ENCODE measurements at places on chromosomes 1 and 21.

GRCh38 chr1:230270559-230271281 is 155.4 kb downstream of the PGBD5 start:
- peaks cover 12% of the 10 kb centered on the region for H3K4me1 ChIP-seq
- H3K27ac ChIP-seq = no peak overlapping the region
- H3K27me3 ChIP-seq = no peaks in the 10 kb centered on the region
- DNase-seq = no peak

DNA sequence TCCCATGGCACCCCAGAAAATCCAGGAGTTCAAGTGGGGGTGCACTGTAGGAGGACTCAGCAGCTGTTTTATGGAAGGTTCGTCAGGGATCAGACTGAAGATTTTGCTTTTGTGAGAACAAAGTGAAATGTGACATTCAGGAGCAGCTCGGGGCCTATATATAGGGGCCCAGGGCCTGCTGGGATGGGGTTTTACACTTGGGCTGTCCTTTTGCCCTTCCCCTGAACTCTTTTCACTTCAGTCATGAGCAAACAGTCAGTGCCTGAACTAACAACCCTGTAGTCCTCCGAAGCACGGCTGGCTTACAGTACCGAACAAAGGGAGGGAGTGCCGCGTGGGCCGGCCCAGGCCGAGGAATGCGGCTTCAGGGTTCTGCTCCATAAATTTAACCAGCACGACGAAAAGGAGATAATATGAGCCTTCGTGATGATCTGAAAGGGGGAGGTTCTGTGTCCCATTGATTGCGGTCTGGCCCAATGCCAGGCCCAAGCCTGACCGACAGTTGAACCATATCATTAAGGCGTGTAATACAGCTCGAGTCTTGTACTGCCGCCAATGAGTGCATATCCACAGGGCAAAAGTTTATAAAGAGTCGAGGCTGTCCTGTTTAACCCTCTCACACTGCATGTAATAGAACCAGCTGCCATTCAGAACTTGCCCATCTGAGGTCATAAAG is 139.9 kb downstream of the DHRS3 start:
- H3K27ac ChIP-seq = peak overlapping the region; percentile 91
- no peak overlapping the region for H3K4me3 ChIP-seq
- no peaks in the 10 kb centered on the region for H3K36me3 ChIP-seq
- H3K4me1 ChIP-seq = peaks cover 58% of the 10 kb centered on the region

GRCh38 chr1:210099921-210100320 is 132.7 kb upstream of the SERTAD4 start:
- H3K27me3 ChIP-seq = no peaks in the 10 kb centered on the region
- no peaks in the 10 kb centered on the region for H3K36me3 ChIP-seq
- H3K4me3 ChIP-seq = no peak overlapping the region
- H3K4me1 ChIP-seq = no peaks in the 10 kb centered on the region

DNA sequence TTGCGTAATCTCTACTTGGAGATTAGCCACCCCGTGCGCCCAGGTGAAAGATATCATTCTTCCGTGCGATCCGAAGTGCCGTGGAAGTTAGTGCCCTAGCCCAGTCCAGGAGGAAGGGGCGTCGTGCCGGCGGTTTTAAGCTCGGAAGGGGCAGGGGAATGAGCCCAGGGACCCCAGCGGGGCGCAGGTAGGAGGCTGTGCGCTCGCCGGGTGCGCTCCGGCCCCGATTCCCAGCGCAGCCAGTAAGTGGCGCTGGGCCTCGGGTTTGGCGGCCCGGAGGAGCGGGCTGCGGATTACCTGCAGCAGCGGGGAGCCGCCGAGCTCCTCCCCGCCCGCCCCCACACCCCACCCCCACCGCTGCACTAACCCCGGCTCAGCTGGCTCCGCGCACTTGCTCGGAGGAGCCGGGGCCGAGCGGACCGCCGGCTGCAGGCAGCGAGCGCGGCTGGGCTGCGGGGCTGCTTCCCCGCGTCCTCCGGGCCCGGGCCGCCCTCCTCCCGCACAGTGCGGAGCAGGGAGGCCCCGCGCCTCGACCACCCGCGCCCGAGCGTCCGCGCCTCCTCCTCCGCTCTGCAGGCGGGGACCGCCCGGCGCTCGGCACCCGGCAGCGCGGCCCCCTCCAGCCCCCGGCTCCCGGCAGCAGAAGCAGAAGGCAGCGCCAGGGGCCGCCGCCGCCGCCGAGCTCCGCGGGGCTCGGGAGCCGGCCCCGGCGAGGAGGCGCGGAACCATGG is at the start of gene RYR2:
Gene RYR2, plus strand, starts transcription at position 390 of the 731 bp plus-strand sequence. Its CDS starts 338 bp downstream, at position 728.
- H3K4me3 ChIP-seq = peak within 1 kb of the TSS; percentile 13
- H3K36me3 ChIP-seq = no peaks in the 10 kb centered on the region

DNA sequence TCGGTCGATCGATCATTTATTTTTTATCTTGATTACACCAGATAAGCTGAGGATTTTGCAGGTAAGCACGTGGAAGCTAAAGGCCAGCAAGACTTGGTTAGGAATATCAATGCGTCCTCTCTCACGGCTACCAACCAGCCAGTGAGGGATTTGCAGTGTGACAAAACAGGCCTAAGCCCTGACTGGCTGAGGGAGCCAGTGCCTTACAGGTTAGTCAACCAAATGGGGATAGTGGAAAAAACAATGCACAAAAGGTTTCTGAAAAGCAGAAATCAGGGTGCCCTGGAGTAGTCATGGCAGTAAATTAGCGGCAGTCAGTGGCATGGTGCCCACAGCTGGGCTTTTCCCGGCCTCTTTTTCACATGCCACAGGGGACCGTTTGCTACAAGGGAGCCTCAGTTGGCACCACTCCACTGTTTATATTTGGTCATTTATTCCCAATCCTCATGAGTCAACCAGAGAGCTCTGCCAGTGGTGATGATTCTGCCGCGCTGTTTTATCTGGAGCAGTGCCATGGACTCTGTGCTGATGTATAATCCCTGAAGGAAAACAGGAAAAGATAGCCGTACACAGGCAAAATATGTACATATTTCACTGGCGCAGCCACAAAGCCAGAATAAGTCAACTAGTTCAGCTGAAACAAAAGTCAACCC is 167.6 kb downstream of the RHOU start:
- no peaks in the 10 kb centered on the region for H3K36me3 ChIP-seq
- H3K27ac ChIP-seq = peak overlapping the region; percentile 35
- no peaks in the 10 kb centered on the region for H3K27me3 ChIP-seq
- no peaks in the 10 kb centered on the region for H3K4me1 ChIP-seq
- no peak overlapping the region for H3K4me3 ChIP-seq

DNA sequence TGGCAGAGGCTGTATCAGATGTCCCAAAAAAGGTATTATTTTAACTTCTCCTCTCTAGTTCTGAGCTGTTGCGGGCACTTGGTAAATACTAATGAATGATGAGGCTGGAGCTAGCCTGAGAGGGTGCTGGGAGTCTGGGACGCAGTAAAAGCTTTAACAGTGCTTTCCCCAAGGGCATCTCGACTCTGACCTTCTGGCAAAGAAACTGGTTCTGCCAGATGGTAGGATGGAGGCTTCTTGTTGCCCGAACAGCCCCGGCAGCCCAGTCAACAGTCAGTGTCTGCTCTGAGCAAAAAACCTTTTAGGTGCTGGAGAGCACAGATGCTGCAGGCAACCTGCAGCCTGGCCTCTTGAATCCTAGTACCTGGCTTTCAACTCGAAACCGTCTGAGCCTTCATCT is 2.5 kb upstream of the PNRC2 start:
- no peaks in the 10 kb centered on the region for H3K36me3 ChIP-seq
- H3K27ac ChIP-seq = no peak overlapping the region

GRCh38 chr21:22754746-22755145 is 1756.5 kb downstream of the NCAM2 start:
- no peak overlapping the region for H3K27ac ChIP-seq
- no peaks in the 10 kb centered on the region for H3K4me1 ChIP-seq
- H3K4me3 ChIP-seq = no peak overlapping the region
- H3K27me3 ChIP-seq = no peaks in the 10 kb centered on the region

- H3K36me3 ChIP-seq = no peaks in the 10 kb centered on the region
- DNase-seq = no peak
- H3K27ac ChIP-seq = no peak overlapping the region
- H3K27me3 ChIP-seq = no peaks in the 10 kb centered on the region
- H3K4me3 ChIP-seq = no peak overlapping the region
These were observed 59.6 kb downstream of the KCNAB2 start for GRCh38 chr1:6105218-6105679.

- H3K4me3 ChIP-seq = no peak overlapping the region
- no peaks in the 10 kb centered on the region for H3K36me3 ChIP-seq
- H3K4me1 ChIP-seq = no peaks in the 10 kb centered on the region
- no peak for DNase-seq
- H3K27me3 ChIP-seq = no peaks in the 10 kb centered on the region
These were observed 39.5 kb upstream of the NEK7 start for GRCh38 chr1:198117267-198117666.

DNA sequence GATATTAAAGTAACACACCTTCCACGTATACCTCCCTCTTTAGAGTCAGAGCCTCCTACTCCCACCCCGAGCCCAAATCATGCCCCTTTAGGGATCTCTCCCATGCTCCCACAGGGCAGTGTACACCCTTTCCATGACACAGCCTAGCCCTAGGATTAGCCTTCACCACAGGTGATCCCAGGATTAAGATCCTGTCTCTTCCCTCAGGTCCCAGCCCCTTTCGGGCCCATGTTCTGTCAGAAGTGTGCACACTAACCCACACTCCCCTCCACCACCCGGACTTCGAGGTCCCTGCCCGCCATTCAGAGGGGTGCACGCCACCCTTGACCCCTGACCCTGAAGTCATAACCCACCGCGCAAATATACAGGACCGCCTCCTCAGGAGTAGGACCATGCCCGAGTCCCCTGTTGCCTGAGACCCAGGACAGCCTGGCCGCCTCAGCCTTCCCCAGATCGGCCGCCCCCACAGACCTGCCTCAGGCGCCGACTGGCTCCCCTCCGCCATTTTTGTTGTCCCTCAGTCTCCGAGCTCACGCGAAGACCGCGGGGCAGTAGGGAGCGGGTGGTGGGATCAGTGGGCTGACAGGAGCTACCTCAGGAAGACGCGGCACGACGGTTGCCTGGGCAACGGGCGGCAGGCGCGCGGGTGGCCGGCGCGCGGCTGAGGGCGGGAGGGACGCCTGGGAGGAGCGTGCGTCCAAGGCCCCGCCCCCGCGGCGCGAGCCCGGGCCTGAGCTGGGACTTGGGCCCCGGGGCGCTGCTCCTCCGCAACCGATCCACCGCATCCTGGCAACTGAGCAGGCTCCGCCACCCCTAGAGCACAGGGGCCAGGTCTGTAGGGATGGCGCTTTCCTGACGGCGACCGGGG is at the start of gene AGBL4:
Gene AGBL4, minus strand, starts transcription at position 663 of the 868 bp plus-strand sequence.
- peak within 1 kb of the TSS; percentile 49 for H3K4me3 ChIP-seq
- no peak within 1 kb of the TSS for H3K27ac ChIP-seq
- H3K4me1 ChIP-seq = no peaks in the 10 kb centered on the region

GRCh38 chr1:229155472-229155871 is 115.4 kb upstream of the RAB4A start:
- no peaks in the 10 kb centered on the region for H3K27me3 ChIP-seq
- H3K27ac ChIP-seq = no peak overlapping the region
- no peak overlapping the region for H3K4me3 ChIP-seq
- H3K36me3 ChIP-seq = no peaks in the 10 kb centered on the region
- no peaks in the 10 kb centered on the region for H3K4me1 ChIP-seq

DNA sequence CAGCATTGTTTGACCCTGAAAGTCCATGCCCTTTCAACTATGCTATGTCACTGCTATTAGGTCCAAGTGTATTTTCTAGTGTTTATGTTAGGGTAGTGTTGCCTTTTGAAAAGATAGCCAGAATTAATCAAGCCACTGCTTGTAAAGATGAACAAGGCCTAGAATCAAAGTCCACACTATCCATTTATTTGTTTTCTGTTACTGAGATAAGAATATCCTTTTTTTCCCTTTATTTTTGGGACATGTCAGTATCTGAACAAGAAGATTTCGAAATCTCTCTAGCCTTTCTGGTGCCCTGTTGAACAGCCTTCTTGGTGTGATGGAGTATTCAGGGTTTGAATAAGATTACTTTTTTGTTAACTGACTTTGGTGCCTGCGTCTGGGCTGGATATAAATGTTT is 16.7 kb downstream of the UBAP2L start:
- H3K36me3 ChIP-seq = peaks cover 33% of the 10 kb centered on the region
- no peaks in the 10 kb centered on the region for H3K4me1 ChIP-seq
- no peaks in the 10 kb centered on the region for H3K27me3 ChIP-seq
- no peak for DNase-seq
- H3K4me3 ChIP-seq = no peak overlapping the region
- no peak overlapping the region for H3K27ac ChIP-seq

DNA sequence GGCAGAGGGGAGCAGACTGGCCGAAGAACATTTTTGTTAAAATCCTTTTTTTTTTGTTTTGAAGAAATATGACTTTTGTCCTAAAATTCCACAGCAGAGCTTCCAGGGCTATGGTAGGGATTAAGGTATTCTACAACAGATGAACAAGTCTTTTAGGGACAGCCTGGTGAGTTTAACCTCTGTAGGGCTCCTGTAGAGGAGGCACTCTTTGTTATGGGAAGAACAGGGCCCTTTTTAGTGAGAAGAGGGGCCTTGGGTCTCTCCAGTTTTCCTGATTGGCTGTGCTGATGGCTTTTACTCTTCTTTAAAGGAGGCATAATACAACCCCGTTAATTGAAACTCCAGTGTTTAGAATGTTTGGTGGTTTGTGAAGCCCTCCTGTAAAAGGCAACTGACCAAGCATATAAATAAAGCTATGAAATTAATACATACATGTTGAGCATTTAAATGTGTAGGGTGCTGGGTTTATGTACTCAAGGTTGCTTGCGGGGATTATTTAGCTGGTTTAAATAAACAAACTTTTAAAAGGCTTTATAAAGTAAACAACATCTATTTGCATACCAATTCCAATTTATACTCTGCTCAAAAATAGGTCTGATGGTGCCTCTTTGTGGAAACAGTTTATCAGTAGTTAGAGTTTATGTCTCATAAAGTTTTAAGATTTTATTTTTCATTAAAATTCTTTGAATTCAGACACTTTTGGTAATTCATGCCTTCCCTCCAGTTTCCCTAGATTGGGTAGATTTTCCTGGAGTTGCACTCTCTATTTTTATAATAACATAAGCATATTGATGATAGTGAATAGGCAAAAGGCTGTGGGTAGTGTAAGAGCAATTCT is 46.5 kb downstream of the PBX1 start:
- peaks cover 7% of the 10 kb centered on the region for H3K4me1 ChIP-seq
- no peak overlapping the region for H3K27ac ChIP-seq
- H3K27me3 ChIP-seq = no peaks in the 10 kb centered on the region
- no peak overlapping the region for H3K4me3 ChIP-seq
- DNase-seq = no peak

- H3K36me3 ChIP-seq = no peaks in the 10 kb centered on the region
- DNase-seq = no peak
- no peak overlapping the region for H3K4me3 ChIP-seq
- no peak overlapping the region for H3K27ac ChIP-seq
- peaks cover 9% of the 10 kb centered on the region for H3K27me3 ChIP-seq
These were observed 42.1 kb downstream of the TAS1R2 start for GRCh38 chr1:18817316-18817715.

Measured in colonic mucosa (tissue), 4 donors.